ENCODE measurements at places on chromosomes 16 and 17.
A peak's percentile ranks its signal among the peaks of the same experiment; 100 is the strongest.

DNA sequence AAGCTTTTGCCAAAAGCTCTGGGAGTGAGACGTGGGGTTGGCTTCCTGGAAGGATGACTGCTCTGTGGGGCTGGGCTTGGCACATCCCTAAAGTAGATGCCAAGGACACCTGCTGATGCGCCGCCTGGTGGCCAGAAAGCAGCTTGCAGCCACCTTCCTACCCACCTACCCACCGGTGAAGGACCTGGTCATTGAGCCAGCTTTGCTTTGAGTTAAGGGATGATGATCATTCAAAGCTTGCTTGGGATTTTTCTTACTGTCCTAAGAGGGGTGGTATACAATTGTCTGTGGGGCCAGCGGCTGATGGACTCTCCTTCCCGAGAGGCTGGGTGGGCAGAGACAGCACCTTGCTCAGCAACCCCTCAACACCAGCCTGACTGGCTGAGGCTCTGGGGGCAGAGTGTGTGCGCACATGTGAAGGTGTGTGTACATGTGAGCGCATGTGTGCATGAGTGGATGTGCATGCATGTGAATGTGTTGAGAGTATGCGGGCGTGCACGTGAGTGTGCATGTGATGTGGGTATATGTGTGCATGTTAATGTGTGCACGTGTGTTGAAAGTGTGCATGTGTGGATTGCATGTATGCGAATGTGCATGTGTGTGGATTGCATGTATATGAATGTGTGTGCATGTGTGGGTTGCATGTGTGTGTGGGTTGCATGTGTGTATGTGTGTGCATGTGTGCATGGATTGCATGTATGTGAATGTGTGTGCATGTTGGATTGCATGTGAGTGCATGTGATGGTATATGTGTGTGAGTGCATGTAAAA lies 18.6 kb downstream of the C1QTNF1 start:
- peak; percentile 34 for DNase-seq

DNA sequence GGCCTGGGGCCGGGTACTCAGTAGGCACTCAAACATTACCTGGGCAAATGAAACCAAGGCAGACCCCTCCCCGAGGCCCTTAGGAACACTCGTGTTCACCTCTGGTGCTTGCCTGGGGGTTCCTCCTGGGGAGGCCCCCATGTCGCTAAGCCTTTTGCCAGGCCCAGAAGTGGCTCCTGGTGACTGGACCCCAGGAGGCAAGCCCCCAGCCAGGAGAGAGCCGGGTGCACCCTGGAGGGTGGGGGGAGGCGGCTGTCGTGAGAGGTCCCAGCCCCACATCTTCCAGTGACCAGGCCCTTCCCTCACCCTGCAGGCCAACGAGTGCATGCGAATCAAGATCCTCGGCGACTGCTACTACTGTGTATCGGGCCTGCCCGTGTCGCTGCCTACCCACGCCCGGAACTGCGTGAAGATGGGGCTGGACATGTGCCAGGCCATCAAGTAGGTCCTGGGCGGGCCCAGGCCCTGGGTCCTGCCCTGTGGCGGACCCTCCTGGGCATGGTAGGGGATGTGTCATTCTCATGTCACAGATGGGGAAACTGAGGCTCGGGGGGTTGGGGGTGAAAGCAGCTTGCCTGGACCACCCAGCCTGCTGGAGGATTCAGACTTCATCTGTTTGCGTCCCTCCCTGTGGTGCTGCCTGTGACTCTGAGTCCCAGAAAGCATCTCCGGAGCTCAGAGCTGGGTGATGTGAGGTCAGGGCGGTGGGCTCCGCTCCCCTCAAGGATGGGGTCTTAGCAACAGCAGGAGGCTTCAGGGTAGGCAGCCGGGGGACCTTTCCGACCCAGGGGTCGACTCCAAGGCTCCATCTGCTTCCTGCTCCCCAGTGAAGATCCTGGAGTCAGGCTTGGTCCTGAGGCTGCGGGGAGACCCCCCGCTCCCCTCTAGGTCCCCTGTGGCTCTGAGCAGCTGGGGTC lies 32.5 kb downstream of the ADCY7 start:
- no peak for DNase-seq

- DNase-seq = no peak
Observed at GRCh38 chr17:38628441-38628840, 22.7 kb upstream of the SRCIN1 start.

DNA sequence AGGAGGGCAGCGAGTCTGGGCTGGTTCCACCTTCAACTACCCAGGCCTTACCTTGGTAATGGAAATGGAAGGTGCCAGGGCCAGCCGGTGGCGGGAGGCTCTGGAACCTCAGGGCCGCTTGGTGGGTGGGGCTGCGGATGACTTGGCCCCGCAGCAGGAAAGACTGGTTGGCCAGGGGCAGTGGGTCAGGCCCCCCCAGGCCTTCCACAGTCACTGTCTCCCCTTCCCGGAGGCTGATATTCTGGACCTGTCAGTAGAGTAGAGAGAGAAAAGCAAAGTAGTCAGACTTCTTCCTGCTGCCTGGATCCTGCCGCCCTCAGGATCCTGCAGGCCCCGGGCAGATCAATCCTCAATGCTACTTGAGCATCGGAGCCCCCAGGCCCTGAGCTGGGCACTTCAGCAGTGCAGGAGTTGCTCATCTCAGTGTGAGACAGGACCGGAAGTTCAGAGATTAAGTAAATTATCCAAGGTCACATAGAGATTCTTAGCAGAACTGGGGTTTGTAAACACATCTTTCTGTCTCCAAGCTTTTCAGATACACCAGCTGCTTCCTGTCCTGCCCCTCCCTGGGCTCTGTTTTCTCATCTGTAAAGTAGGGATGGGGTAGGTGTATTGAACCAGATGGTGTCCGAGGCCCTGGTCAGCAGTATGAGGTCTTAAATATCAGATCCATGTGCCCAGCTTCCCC lies 18.5 kb upstream of the PHF12 start:
- DNase-seq = no peak

DNA sequence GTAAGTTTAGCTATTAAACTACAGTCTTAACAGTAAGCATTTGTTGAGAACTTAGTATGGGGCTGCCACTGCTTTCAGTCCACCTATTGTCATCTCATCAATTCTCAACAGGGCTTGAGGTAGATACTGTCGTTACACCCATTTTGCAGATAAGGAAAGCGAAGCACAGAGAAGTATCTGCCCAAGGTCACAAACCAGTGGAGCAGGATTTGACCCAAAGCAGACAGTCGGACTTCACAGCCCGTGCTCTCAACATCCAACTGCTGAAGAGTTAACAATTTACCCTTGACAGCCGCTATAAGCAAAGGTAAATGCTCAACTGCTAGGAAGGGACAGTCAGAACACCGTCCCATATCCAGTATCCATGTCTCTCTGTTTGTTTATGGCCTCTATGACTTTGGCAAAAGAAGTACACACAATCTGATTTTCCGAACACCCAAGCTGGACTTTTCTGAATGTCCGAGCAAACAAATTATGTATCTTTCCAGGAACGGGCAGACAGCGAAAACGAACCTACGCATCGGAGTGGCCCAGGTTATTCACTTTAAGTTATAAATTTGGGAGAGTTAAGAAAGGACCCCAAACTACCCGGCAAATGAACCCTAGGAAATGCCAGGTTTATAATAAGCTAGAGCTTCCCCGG lies 1.2 kb downstream of the SIAH1 start:
- no peak for DNase-seq

DNA sequence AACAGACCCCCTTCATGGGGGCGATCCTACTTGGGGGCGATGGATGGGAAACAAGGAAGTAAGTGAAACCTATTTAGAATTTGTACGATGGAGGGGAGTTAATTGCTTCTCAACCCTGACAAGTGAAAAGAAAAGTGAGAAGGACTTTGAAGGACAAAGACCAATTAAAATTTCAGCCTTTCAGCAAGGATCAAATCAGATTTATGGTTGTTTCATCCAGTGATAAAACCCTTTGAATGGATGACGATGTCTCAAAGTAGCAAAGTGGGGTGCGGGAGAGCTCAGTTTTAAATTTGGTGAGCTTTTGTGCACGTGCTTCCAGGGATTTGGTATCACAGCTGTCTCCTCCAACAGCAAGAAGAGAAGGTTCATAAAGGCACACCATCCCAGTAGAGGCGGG lies 51.7 kb downstream of the CMIP start:
- no peak for DNase-seq

DNA sequence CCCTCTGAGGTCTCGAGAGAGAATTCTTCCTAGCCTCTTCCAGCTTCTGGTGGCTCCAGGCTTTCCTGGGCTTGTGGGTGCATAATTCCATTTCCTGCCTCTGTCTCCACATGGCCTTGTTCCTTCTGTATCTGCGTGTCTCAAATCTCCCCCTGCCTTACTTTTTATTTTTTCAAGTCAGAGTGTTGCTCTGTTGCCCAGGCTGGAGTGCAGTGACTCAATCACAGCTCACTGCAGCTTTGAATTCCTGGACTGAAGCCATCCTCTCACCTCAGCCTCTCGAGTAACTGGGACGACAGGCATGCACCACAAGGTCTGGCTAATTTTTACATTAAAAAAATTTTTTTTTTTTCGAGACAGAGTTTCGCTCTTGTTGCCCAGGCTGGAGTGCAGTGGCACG lies 120.6 kb downstream of the SHISA9 start:
- DNase-seq = no peak

DNA sequence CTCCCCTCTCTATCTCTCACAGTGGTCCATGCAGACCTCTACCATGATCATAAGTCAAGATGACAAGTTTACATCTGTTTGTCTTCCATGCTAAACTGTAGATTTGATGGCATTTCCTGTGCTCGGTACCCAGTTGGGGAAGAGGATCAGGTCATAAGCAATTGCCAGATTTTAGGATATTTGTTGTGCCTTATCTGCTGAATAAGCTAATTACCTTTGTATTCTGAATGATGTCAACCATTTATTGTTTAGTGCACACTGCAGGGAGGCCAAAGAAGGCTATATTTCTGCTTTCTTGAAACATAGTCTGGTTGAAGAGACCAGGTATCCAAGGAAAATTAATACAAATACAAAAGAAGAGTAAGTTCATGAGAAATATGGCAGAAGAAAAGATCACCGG lies 5.8 kb upstream of the ALDOC start:
- DNase-seq = no peak

DNA sequence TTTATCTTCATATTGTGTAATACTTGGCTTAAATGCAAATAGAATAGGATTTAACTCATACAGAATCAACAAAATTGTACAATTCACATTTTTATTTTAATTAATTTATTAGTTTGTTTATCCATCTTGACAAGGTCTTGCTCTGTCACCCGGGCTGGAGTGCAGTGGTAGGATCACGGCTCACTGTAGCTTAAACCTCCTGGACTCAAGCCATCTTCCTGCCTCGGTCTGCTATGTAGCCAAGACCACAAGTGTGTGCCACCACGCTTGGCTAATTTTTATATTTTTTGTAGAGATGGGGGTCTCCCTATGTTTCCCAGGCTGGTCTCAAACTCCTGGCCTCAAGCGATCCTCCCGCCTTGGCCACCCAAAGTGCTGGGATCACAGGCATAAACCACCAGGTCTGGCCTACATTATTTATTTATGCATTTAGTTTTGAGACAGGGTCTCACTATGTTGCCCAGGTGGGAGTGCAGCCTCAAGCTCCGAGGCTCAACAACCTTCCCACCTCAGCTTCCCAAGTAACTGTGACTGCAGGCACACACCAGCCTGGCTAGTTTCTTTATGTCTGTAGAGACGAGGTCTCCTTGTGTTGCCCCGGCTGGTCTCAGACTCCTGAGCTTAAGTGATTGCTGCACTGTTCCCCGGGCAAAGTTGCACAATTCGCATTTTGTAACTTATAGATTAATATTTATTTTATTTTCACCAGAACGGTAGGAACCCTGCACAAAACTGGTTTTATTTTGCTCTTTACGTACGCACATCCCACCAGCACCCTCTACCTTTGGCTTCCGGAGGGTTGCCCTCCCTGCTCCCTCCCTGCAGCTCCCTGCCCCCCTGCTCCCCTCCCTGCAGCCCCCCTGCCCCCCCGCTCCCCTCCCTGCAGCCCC lies 4.9 kb downstream of the DPEP1 start:
- DNase-seq = no peak

- no peak for DNase-seq
Observed at GRCh38 chr17:32880671-32881453, 3.9 kb upstream of the MYO1D start.

- DNase-seq = no peak
Observed at GRCh38 chr16:4706871-4707270, 13.5 kb downstream of the NUDT16L1 start.

DNA sequence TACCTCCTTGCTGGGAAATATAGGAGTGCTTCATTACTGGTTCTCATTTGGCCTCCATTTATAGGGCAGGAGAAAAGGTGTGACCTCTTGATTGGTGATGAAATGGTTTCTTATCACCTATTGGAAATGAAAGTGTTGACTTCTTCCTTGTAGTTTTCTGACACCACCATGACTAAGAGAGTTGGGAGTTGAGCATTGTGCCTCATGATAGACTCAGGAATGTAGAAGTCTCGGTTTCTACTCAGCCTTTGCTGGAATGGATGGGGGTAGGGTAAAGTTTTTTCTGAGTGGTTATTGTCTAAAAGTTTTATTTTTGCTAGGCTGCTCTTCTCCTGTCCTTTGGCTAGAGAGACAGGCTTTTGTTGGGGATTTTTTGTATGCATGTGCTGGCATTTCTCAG lies 117.4 kb downstream of the PHKB start:
- DNase-seq = no peak

- DNase-seq = peak; percentile 67
Observed at GRCh38 chr16:15949210-15950160, at the start of gene ABCC1. Gene ABCC1 (plus strand): TSS chr16:15949616. CDS start chr16:15949752, 136 bp downstream.

DNA sequence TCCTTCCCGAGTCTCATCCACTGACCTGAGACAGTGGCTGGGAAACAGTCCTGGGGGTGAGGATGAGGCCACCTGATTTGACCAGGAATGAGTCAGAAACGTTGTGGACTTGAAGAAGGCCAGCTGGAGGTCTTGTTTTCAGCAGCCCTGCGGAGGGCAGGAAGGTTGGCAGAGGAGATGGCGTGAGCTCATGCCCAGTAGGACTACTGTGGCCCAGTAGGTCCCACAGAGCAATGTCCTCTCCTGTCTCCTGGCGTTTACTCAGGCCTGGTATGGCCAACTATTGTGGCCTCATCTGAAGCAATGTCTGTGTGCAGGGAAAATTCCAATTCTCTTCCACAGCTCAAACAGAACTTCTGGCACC lies 84.1 kb upstream of the DNAJA2 start:
- no peak for DNase-seq

DNA sequence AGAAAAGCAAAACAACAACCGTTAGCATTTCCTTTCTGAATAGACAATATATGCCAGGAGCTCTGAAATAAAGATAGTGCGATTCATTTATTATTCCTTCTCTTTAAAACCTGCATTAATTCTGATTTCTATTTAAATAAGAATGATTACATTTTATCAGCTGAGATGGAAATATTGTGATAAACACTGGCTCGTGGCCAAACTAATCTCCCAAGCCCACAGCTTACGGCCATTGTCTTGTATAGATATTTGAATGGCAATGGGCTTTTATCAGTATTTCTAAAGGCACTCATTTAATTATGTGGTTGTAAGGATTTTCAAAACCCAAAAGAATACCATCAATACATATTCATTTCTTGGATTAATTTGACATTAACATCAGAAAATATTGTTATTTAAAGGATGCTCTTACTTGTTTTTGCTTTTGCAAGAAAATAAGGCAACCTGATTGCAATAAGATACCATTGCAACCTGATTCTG lies 123.7 kb upstream of the IRX5 start:
- DNase-seq = no peak

- no peak for DNase-seq
Observed at GRCh38 chr17:41057547-41057946, 2.4 kb downstream of the KRTAP2-3 start.
